Lung (tissue), 17 donors: ENCODE measurements at places on chromosomes 3 and 15.
A peak's percentile ranks its signal among the peaks of the same experiment; 100 is the strongest.

DNA sequence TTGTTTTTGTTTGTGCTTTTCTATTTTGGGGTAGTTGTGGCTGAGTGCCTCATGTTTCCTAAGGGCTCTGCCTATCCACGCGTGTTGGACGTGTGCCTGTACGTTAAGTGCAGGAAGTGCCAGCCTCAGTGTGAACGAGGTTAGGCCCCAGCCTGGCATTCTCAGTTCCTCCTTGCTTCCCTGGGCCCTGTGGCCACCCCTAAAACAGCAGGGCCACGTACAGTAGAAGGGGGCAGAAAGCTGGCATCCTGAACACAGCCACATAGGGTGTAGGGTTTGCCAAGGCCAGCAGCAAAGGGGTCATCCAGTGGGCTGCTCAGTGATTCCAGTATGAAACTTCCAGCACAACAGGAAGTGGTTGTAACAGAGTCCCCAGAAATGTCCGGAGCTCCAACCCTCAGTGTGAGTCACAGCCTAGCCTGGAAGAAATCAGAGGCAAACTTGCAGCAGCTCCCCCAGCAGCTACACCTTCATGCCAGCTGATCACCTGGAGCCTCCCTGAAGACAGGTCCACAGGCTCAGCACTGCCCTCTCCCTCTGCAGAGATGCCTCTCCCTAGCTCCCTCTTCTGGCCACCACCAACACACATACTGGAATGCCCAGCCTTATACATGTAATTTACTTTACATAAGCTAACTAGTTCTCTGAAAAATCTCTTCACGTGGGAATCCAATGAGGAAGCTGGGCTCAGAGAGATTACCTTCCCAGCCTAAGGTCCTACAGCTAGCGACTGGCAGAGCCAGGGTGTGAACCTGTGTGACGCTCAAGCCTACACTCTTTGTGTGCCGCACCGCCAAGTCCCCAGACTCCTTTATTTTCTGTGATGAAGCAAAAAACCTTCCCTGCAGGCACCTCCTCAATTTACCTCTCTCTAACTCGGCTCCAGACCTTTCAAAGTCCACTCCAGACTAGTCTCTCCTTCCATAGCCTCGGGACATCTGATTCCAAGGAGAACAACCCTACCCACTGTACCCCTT lies 26.6 kb downstream of the ILDR1 start:
- peak; percentile 48 for DNase-seq

DNA sequence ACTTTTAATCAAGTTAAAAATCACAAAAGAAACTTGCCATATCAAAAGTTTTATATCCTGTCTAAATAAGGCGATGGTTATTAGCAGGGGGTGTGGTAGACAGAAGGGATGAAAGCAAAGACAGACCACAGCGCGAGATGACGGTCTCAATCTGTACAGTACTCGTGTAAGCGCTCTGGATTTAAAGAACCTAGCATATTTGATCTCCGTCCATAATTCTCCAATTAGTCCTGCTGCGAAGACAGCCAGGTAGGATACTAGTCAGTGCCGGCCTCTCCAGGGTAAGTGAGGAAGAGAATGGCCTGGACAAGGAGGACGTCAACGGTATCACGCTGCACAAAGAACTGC lies 701 bp downstream of the SGO1 start:
- DNase-seq: peak; percentile 13

DNA sequence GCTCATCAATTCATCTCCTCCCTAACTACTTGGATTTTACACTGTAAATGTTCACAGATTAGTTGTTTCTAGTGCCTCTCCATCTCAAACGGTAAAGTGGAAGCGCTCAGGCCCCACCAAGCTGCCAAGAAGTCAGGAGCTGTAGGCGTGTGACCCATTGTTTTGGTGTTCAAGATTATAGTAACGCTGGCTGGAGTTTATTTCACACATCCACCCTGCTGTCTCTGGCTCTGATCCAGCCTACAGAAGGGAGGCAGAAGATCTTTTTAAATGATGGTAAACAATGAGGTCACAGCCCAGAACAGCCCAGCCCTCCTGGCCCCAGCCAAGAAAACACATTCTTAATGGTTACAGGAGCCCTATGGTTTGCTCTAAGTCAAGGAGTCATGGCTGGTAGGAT lies 25.7 kb upstream of the GALNT15 start:
- DNase-seq: peak; percentile 83

- DNase-seq: no peak
These were observed 101.8 kb downstream of the PCCB start for GRCh38 chr3:136351905-136352304.

- no peak for DNase-seq
These were observed 65.4 kb downstream of the KCNH8 start for GRCh38 chr3:19213603-19214220.

- no peak for DNase-seq
These were observed 256.6 kb downstream of the OCA2 start for GRCh38 chr15:27842526-27842925.

- no peak for DNase-seq
These were observed 35.3 kb downstream of the TUBGCP4 start for GRCh38 chr15:43406189-43406588.

DNA sequence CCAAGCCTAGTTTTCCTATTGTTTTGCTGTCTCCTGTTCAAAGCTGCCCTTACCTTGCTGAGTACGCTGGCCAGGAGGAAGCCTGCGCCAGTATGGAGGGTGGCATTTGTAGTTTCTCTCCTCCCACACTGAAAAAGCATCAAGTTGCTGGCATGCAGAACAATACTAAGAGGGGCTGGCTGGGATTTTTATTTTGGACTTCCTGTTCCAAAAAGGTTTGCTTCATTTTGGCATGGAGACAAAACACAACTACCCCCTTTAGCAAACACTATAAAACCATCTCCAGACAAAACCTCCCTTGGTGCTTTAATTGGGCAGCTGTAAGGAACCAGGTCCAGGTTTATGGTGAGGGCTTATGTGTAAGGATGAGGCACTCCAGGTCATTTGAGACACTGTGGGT lies 457.6 kb downstream of the PDCD6IP start:
- DNase-seq: no peak

GRCh38 chr3:64408770-64409169 lies 183.5 kb upstream of the PRICKLE2 start:
- no peak for DNase-seq

- no peak for DNase-seq
These were observed 27.4 kb upstream of the FURIN start for GRCh38 chr15:90840954-90841353.

DNA sequence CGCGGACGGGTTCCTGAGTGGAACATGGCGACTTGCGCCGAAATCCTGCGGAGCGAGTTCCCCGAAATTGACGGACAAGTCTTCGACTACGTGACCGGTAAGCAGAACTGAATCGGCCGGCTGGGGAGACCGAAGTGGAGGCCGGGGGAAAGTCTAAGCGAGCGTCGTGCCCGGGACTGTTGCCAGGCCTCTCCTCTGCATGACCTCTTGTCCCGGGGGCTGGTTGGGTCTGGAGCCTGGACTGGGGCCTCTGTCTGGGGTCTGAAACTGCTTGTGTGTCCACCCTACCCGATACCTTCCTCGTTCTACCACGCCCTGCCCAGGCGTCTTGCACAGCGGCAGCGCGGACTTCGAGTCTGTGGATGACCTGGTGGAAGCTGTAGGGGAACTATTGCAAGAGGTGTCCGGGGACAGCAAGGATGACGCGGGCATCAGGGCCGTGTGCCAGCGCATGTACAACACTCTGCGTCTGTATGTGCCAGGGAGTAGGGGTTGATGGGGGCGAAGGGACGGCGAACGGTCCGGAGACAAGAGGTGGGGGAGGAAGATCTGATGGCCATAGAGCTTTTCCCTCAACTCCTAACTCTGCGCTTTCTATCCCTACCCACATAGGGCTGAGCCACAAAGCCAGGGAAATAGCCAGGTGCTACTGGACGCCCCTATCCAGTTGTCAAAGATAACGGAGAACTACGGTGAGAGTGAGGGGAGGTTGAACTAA lies at the start of gene ABCF3:
ABCF3 (plus strand) TSS at position 16 of the 718 bp plus-strand sequence; CDS start at position 25, 9 bp downstream.
- DNase-seq: no peak
